ENCODE measurements at places on chromosomes 6 and 20.

GRCh38 chr6:30349421-30350177 lies 4.6 kb downstream of the RPP21 start:
- DNase-seq, result no peak

DNA sequence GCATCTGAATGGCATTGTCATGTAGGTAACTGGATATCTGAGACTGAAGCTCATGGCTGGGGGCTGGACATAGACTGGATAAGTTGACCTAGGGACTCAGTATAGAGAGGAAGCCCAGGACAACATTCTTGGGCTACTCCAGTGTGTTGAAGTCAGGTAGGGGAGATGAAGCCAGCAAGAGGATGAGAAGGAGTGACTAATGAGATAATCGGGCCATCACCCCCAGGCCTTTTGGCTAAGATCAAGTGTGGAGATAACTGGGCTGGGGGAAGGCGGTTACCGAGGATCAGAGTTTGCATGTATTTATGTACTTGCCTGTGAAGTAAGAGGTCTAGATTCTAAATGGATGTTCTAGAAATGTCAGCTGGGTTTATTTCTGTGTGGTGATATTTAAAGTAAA lies 73.4 kb downstream of the ELOVL2 start:
- DNase-seq, result no peak

DNA sequence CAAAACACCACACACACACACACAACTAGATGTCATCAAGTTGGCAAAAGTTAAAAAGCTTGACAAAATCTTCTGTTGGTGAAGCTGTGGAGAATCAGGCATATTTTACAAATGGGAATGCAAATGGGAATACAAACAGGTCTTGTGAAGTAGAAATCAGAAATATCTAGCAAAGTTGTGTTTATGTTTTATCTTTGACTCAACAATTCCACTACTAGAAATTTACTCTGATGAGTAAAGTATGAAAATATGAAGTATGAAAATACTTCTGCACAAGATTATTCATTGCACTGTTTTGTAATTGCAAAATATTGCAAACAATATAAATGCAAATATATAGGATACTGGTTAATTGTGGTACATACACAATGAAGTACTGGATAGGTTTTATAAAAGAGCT lies 1166.0 kb upstream of the GJE1 start:
- DNase-seq, result no peak

GRCh38 chr6:168712993-168713392 lies 272.0 kb downstream of the SMOC2 start:
- DNase-seq, result no peak

Measured in inflammatory macrophage treated with lipopolysaccharide for 4 hours (primary cell).